ENCODE measurements at places on chromosomes 4 and X.

DNA sequence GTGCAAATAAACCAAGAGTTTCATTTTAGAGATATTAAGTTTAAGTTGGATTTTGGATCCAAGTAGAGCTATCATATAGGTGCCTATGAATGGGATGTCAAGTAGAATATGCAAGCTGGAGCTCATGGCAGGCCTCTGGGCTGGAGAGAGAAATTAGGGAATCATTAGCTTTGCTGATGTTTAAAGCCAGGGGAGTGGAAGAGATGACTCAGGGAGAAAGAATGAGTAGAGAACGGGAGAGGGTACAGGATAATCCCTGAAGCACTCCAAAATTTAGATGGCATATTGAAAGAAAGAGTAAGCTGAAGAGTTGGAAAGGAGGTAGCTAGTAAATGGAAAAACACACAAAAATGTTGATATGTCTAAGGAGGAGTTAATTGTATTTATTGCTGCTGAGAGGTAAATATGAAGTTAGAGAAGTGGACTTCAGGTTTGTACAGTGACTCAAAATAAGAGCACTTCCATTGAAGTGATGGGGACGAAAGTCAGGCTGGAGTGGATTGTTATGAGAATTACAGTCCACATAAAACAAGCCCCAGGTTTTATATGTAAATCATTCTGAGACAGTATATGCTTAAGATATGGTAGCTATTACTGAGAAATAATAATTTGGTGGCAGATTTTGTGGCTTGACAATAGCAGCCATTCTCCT lies 72.5 kb upstream of the GRXCR1 start:
- DNase-seq: no peak

DNA sequence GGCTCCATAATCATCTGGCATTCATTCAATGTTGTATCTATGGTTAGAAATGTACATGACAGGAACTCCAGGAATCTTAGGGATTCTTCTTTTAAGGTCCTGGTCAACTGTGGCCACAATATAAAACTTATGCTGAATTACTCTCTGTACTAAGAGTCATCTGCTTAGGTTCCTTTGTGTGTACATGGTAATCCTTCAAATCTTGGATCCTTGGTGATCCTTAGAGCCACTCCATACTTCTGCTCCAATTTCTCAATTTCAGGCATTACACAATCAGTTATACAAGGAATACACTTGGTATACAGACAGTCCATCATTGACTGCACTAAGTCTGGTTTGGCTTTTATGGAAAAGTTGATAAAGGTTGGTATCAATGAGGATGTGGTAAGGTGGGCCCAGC lies 5.8 kb downstream of the SRD5A3 start:
- DNase-seq: no peak

- no peak for DNase-seq
Measured at GRCh38 chr4:48227662-48228061, 42.0 kb downstream of the TEC start.

GRCh38 chr4:186297013-186297645 lies 31.1 kb downstream of the F11 start:
- peak; percentile 48 for DNase-seq

- DNase-seq: no peak
Measured at GRCh38 chrX:12949927-12950656, 24.8 kb upstream of the TMSB4X start.

DNA sequence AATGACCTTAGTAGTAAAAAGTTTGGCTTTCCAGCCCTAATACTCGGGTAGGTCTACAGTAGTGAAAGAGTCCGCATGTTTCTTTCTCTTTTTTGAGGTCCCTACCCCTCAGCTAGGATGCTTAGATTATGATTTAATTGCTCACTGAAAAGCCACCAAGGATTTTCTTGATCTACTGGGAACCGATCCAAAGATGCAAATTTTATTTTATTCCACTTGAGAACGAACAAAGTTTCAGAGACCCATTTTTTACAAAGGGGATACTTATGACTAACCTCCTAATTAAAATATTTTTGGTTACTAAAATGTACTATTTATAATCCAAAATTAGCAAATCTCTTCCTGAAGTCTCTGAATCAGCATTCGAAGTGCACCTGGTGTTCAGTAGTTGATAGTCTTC lies 14.3 kb upstream of the PDHA2 start:
- no peak for DNase-seq

DNA sequence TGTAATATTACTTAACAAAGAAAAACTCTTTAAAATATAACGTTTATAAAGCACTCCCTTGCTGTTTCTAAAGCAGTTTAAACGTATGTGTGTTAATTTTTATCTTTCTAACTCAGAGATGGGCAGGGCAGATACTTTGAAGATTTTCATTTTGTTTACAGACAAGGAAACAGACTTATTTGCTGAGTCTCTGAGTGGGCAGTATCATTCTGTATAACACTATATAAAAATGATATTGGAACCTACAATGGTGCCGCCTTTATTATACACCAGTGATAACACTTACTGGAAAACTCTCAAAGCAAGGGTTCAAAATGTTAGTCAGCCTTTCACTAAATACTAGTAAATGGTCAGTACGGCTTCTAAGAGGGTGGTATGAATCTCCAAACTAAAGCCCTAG lies 193.4 kb downstream of the NR3C2 start:
- no peak for DNase-seq

GRCh38 chr4:125091101-125091500 lies 223.7 kb upstream of the FAT4 start:
- no peak for DNase-seq

DNA sequence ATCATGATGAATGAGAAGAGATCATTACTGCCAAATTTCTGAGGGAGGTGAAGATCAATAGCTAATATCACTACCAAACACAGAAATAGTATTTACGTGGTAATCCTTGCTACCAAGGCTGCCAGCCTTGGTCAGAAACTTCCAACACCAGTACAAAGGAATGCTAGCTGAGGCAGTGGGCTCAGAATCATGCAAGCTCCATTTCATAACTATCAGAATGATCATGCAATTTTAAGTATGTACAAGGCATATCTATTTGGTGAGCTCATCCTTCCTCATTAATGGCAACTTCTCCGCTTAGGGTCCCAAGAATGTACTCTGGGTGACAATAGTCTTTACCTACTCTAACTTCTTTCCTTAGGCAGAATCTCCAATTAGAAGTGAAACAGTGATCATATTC lies 135.0 kb downstream of the GPC3 start:
- no peak for DNase-seq

GRCh38 chr4:33283818-33284217 lies 2563.6 kb downstream of the PCDH7 start:
- no peak for DNase-seq

- no peak for DNase-seq
Measured at GRCh38 chrX:74420196-74421035, 877 bp upstream of the SLC16A2 start.

DNA sequence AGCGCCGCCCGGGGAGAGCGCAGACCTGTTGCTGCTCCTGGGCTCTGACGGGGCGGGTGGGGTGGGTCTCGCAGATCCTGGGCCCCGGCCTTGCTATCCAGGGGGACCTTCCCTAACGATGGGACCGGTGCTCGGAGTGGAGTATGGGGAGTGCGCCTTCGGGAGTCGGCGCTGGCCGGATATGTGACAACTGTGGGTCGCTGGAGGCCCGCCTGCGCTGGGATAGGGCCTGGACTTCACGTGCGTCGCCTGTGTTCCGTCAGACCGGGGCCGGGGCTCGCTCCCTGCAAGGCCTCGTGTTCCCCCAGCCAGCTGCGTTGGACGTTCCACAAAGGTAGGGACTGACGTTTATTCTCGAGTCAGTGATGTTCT lies 1.3 kb downstream of the TBL1X start:
- no peak for DNase-seq

DNA sequence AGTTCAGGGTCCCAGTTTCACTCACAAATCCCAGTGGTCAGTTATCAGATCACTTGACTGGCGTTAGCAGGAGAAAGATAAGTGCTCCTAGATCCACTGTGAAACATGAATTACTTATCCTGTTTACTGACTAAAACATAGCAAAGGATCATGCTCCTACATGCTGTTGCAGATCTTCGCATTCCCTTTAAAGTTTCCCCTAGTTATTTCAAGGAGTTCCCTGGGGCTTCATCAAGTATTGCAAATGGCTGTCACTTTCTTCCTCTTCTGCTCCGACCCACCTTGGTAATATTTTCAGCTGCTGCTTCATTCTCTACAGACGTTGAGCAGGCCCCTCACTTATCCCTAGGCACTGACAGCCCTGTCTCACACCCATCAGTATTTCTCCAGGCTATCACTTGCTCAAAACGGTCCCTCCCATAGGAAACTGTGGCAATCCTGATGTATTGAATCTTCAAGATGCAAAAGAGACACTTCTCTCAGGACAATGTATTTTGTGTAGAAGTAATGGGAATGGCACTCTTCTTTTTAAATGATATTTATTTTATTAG lies 466.0 kb downstream of the INPP4B start:
- no peak for DNase-seq

DNA sequence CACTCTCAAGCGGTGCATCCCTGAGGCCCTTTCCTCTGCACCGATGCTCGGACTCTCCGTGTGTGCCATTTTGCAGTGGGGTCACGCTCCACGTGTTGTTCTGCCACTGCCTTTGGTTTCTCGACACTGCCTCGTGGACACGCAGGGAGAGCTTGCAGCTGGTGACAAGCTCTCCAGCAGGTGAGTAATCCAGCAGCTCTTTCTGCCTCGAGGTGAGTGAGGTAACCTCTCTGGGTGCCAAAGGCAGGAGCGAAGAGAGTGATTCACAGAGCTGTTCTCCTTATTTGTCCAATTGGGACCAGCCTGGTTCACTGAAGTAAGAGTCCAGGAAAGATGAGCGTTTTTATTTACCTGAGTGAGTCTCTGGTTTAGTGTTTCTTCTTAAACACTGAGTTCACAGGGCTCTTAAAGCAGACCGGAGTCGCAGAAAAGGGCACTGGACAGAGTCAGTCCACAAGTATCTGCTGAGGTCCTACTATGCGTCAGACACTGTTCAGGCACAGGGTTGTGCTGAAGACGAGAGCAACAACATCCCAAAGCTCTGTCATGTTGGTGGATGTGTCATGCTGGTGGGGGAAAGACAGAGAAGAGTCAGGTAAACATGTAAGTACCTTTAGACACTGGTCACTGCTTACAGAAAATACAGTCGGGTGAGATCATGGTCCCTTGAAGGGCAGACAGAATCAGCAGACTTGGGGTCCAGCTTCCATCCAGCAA lies 61.8 kb downstream of the FHDC1 start:
- no peak for DNase-seq

DNA sequence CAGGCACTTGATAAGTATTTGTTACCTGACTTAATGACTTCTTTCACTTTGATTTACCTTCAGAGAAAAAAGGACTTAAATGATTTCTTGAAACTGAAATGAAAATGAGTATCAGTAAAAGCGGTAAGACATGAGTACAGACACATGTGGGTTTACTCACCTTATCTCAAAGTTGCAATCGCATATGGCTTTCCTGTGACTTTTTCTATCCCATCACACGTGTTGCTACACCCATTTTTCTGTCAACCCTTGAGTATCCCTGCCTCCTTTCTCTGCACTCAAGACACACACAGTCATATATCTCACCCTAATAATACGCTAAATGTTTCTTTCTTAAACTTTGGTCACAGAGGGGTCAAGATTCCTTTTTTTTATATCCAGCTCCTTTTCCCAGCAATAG lies 11.0 kb upstream of the ARHGEF38 start:
- DNase-seq: no peak

GRCh38 chr4:901192-901910 lies 30.8 kb downstream of the GAK start:
- DNase-seq: no peak

- no peak for DNase-seq
Measured at GRCh38 chr4:126916049-126916625, 716.6 kb upstream of the INTU start.

- DNase-seq: no peak
Measured at GRCh38 chrX:71953391-71953790, 42.7 kb downstream of the NHSL2 start.

- no peak for DNase-seq
Measured at GRCh38 chr4:172871381-172871780, 297.2 kb upstream of the GALNT7 start.

- DNase-seq: no peak
Measured at GRCh38 chrX:16836371-16836770, 33.8 kb downstream of the RBBP7 start.

DNA sequence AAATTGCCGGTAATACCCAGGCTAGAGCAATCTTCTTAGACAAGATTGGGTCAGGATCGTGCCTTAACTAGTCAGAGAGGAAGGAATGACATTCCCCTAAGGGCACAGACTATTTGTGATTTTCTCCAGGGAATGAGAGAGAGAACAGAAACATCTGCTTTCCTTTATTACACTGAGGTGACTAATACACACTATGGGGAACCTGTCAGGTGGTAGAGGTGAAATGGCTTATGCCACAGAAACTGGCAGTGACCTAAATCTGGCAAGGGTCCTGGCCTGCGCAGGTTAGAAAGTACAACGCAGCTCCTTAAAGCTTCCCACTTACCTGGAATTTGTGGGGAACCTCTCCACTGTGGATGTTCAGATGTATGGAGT lies 16.6 kb upstream of the HPGD start:
- no peak for DNase-seq

- no peak for DNase-seq
Measured at GRCh38 chr4:145207934-145208333, 27.5 kb upstream of the OTUD4 start.

DNA sequence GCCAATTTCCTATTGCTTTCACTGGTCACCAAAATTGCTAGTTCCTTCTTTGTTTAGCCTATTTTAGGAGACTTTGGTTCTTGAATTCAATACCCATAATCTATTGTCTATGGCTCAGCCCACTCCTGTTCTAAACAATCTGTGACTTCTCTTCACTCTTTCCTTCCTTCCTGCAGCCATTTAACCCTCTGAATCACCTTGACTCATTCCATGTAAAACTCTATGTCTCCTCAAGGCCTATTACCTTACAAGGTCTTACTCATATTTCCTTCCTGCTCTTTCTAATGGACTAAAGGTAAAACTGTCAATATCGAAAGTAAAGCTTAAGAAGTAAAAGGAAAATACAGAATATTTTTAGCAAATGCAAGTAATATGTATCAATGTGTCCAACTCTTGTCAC lies 301.6 kb downstream of the ARHGAP24 start:
- DNase-seq: no peak

DNA sequence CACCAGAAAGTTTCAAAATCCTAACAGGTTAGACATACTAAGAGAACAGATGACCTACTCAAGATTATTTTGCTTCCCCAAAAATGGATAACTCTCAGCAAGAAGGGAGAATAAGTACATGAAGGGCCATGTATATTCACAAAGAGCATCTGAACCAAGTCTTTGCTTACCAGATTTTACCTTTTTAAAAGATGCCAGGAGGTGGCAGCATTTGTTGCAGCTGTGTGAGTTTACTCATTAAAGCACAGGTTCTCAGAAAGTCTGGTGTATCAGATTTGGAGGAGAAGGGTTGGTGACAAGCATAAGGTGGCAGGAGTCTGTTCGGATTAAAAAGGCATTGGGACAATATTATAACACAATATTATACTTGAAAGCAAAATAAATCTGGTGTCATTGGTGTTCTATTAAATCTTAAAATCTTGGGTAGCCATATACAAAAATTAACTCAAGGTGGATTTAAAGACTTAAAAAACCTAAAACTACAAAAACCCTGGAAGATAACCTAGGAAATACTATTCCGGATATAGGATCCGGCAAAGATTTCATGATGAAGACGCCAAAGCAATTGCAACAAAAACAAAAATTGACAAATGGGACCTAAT lies 51.3 kb upstream of the NFKB1 start:
- no peak for DNase-seq

- DNase-seq: no peak
Measured at GRCh38 chr4:73944061-73944875, 37.6 kb downstream of the PF4 start.

Measured in glomerular endothelial cell (primary cell).